CD14-positive monocyte (primary cell): ENCODE measurements at places on chromosomes 6 and 20.

DNA sequence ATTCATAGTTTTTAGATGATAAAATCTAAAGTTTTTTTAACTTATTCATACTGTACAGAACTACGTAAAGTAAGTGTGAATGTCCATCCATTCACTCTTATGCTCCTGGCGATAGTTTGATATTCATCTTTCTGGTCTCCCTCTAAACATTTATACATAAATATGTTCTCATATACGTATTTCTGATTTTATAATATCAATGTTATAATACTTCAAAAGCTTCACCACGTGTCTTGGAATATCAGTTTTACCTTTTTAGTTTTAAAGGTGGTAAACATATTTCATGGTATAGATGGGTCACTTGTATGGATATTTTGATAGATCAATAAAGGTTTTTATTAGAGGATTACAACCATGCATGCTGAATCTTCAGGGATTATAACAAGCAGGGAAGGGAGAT, 10.3 kb upstream of the RHAG start:
- no peak overlapping the region for H3K27ac ChIP-seq
- DNase-seq = no peak
- H3K36me3 ChIP-seq = no peaks in the 10 kb centered on the region
- no peaks in the 10 kb centered on the region for H3K27me3 ChIP-seq
- H3K4me1 ChIP-seq = no peaks in the 10 kb centered on the region
- H3K4me3 ChIP-seq = no peak overlapping the region

GRCh38 chr6:160010067-160010466, 41.2 kb downstream of the IGF2R start:
- H3K4me1 ChIP-seq = no peaks in the 10 kb centered on the region
- no peak for DNase-seq
- no peak overlapping the region for H3K27ac ChIP-seq
- peaks cover 67% of the 10 kb centered on the region for H3K36me3 ChIP-seq
- H3K4me3 ChIP-seq = no peak overlapping the region

GRCh38 chr6:99017150-99017549, 69.4 kb upstream of the FBXL4 start:
- no peak for DNase-seq
- H3K4me1 ChIP-seq = peaks cover 12% of the 10 kb centered on the region
- H3K27me3 ChIP-seq = no peaks in the 10 kb centered on the region
- no peaks in the 10 kb centered on the region for H3K36me3 ChIP-seq
- no peak overlapping the region for H3K27ac ChIP-seq
- H3K4me3 ChIP-seq = no peak overlapping the region

- no peaks in the 10 kb centered on the region for H3K4me1 ChIP-seq
- H3K27ac ChIP-seq = no peak overlapping the region
- no peaks in the 10 kb centered on the region for H3K36me3 ChIP-seq
Observed at GRCh38 chr6:95805699-95806098, 210.1 kb upstream of the FUT9 start.

DNA sequence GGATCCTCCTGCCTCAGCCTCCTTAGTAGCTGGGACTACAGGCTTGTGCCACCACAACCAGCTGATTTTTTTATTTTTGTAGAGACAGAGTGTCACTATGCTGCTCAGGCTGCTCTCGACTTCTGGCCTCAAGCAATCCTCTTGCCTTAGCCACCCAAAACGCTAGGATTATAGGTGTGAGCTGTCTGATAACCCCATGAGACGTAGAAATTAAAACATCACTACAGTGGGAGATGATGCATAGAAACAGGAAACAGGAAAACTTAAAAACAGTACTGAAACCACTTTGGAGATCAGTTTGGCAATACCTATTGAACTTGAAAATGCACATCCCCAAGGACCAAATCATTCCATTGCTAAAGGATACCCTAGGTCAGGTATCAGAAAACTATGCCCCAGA, 10.8 kb downstream of the SENP6 start:
- peak overlapping the region; percentile 28 for H3K27ac ChIP-seq
- no peak overlapping the region for H3K4me3 ChIP-seq
- no peaks in the 10 kb centered on the region for H3K36me3 ChIP-seq
- DNase-seq = peak; percentile 38
- H3K27me3 ChIP-seq = no peaks in the 10 kb centered on the region

DNA sequence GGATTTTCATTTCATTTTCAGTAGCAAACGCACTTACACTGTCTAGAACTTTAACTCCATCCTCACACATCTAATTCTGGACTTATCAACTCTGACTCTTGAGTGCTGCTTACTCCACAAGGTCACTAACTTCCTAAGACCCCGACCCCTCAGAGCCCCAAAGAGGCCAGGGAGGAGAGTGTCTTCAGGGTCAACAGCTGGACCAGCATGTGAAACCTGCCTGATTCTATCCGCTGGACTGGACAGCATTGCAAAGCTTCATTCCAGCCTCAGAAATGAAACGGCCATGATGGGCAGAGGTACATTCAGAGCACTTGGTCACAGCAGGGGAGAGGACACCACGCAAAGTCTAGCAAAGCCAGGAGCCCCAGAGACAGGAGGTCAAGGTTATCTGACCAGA, 9.1 kb downstream of the RNASET2 start:
- no peaks in the 10 kb centered on the region for H3K27me3 ChIP-seq
- peaks cover 97% of the 10 kb centered on the region for H3K36me3 ChIP-seq
- DNase-seq = no peak
- no peak overlapping the region for H3K4me3 ChIP-seq

DNA sequence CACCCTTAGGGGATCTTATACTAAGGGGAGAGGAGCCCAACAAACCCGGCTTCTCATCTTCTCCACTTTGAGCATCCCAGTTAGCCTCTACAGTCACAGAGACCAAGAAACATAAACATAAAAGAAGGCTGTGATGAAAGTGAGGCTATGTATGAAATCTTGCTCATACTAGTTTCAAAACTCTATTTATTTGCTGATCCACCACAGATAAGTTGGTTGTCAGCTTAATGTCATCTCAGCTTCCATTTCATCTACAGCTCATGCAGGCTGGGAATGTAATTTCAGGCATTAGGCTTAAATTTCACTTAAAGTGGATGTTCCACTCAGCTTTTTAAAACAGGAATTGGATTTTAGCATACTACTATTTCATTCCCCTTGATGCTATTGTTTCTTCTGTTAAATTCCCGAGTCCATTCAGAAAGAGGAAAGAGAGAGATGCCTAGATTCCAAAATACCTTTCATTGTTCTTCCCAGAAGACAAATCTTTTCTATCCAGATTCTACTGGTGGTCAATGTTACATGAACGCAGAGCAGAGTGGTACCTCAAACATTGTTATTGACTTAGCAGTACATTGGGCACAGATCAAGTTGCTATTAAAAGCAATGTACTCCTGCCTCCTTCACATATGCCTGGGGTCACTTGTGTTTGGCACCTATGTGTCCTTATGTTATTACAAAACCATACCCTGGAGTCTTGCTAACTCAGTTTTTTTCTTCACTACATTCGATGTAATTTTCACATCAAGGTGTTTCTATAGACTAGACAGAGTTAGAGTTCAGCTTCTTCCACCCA, 149.0 kb downstream of the HACE1 start:
- H3K27ac ChIP-seq = no peak overlapping the region
- peaks cover 5% of the 10 kb centered on the region for H3K4me1 ChIP-seq
- H3K4me3 ChIP-seq = no peak overlapping the region
- DNase-seq = no peak

DNA sequence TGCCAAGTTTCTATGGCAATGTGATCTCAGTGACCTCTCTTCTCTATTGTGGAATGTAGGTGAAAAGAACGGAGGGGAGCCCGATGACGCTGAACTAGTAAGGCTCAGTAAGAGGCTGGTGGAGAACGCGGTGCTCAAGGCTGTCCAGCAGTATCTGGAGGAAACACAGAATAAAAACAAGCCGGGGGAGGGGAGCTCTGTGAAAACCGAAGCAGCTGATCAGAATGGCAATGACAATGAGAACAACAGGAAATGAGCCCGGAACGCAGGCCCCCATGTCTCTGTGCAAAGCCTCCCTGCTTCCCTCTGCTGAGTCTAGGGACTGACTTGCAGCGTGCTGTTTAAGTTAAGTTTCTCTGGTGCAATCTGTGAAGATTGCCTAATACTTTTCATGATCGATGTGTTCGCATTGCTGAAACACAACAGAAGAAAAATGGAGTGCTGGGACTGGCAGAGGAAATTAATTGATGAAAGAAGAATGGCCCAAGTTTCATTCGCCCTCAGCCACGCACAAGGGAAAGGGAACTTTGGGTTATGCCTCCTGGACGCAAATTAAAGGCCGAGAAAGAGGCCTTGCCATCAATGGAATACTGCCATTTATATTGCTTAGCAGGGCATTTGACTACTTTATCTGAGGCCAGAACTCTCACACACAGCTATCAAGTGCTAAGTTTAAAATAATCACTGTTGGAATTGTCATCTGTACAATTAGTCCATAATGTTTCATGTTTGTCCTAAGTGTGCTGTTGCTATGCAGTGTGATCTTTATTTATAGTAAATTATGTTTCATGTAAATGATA, 146.4 kb downstream of the AKAP7 start:
- H3K27ac ChIP-seq = no peak overlapping the region
- H3K27me3 ChIP-seq = no peaks in the 10 kb centered on the region
- H3K4me1 ChIP-seq = peaks cover 11% of the 10 kb centered on the region
- H3K36me3 ChIP-seq = no peaks in the 10 kb centered on the region
- no peak for DNase-seq
- H3K4me3 ChIP-seq = no peak overlapping the region

GRCh38 chr6:43338243-43338642, 29.6 kb upstream of the CRIP3 start:
- no peaks in the 10 kb centered on the region for H3K27me3 ChIP-seq
- peaks cover 15% of the 10 kb centered on the region for H3K4me1 ChIP-seq
- peaks cover 60% of the 10 kb centered on the region for H3K36me3 ChIP-seq
- DNase-seq = no peak
- H3K4me3 ChIP-seq = no peak overlapping the region
- H3K27ac ChIP-seq = no peak overlapping the region

DNA sequence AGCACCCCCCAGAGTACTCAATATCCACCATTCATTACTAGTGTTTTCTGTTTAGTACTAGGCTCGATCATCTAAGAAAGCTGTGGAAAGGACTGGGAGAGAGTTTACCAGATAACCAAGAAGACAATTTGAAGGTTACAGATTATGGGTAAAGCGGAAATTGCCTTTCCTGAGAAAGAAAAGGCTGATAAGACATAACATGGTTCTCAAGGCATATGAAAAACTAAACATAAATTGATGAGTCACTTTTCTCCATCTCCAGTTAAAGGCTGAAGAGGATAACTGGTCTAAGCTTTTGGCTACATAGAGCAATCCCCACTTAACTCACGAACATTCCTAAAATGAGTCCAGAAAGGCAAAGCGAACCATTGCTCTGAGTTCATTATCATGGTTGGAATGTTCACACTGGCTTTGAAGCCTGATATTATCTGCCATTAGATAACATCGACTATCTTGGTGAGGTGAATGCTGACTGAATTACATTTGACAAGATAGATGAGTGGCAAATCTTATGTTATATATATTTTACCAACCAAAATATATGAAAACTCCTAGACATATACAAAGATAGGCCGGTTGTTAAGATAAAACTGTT, 65.8 kb downstream of the BTBD9 start:
- no peak for DNase-seq
- no peak overlapping the region for H3K4me3 ChIP-seq
- no peaks in the 10 kb centered on the region for H3K4me1 ChIP-seq
- no peaks in the 10 kb centered on the region for H3K27me3 ChIP-seq

DNA sequence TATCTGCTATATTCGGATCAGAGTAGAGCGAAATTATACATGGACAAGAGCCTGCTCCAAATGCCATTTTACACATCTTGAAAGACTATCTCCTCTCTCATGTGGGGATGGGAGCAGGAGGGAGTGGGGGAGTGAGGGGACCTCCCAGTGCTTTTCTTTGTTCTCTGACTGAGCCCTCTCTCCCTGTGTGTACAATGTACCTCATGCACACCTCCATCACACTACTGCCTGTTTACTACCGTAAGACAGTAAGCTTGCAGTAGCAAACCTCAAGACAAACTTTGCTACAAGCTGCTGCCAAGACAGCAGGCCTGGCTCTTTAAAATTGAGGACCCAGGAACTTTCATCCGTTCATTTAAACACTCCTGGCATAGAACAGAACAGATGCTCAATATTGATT, 7.2 kb downstream of the NHSL1 start:
- no peaks in the 10 kb centered on the region for H3K27me3 ChIP-seq
- H3K4me1 ChIP-seq = no peaks in the 10 kb centered on the region
- H3K36me3 ChIP-seq = no peaks in the 10 kb centered on the region
- DNase-seq = no peak
- H3K27ac ChIP-seq = no peak overlapping the region

GRCh38 chr6:108203189-108204112, 37.6 kb downstream of the NR2E1 start:
- no peak for DNase-seq
- H3K36me3 ChIP-seq = peaks cover 47% of the 10 kb centered on the region
- H3K27me3 ChIP-seq = no peaks in the 10 kb centered on the region
- no peaks in the 10 kb centered on the region for H3K4me1 ChIP-seq

GRCh38 chr6:54284161-54284860, 23.9 kb upstream of the TINAG start:
- H3K27ac ChIP-seq = no peak overlapping the region
- H3K36me3 ChIP-seq = no peaks in the 10 kb centered on the region
- H3K4me1 ChIP-seq = no peaks in the 10 kb centered on the region

GRCh38 chr20:4721719-4722118, at the start of gene PRND:
Gene PRND (plus strand): TSS chr20:4721909. CDS start chr20:4724552, 2,643 bp downstream.
- H3K27me3 ChIP-seq = no peaks in the 10 kb centered on the region
- DNase-seq = no peak

DNA sequence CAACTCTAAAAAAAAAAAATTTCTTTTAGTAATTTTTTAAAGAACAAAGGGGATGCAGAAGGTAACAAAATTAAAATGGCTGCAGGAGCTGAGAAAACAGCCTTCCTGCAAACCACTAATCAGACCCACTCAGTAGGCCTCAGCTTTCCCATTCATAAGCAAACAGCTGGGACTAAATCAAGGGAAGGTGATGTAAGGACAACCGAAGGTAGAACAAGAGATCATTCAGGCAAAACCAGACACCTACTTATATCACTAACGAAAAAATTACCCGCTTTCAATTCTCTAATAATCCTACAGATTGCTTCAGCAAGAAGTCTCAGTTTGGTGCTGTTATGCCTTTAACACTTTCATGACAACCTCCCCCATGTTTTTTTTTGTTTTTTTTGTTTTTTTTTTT, 124.0 kb downstream of the ZMYND8 start:
- no peaks in the 10 kb centered on the region for H3K4me1 ChIP-seq
- no peak overlapping the region for H3K27ac ChIP-seq
- no peak for DNase-seq
- peaks cover 87% of the 10 kb centered on the region for H3K36me3 ChIP-seq
- H3K27me3 ChIP-seq = no peaks in the 10 kb centered on the region

GRCh38 chr6:170049641-170050561, 241.0 kb downstream of the DLL1 start:
- H3K27ac ChIP-seq = peak overlapping the region; percentile 98
- no peak overlapping the region for H3K4me3 ChIP-seq
- no peaks in the 10 kb centered on the region for H3K27me3 ChIP-seq

GRCh38 chr20:44990425-44990824, 24.1 kb downstream of the STK4 start:
- H3K27ac ChIP-seq = peak overlapping the region; percentile 90
- H3K36me3 ChIP-seq = peaks cover 39% of the 10 kb centered on the region
- peak overlapping the region; percentile 63 for H3K4me3 ChIP-seq
- peaks cover 61% of the 10 kb centered on the region for H3K4me1 ChIP-seq
- peak; percentile 26 for DNase-seq
